ENCODE measurements at places on chromosomes 6 and 20.

GRCh38 chr6:26478985-26479278, 21.2 kb upstream of the BTN1A1 start:
- DNase-seq: no peak

DNA sequence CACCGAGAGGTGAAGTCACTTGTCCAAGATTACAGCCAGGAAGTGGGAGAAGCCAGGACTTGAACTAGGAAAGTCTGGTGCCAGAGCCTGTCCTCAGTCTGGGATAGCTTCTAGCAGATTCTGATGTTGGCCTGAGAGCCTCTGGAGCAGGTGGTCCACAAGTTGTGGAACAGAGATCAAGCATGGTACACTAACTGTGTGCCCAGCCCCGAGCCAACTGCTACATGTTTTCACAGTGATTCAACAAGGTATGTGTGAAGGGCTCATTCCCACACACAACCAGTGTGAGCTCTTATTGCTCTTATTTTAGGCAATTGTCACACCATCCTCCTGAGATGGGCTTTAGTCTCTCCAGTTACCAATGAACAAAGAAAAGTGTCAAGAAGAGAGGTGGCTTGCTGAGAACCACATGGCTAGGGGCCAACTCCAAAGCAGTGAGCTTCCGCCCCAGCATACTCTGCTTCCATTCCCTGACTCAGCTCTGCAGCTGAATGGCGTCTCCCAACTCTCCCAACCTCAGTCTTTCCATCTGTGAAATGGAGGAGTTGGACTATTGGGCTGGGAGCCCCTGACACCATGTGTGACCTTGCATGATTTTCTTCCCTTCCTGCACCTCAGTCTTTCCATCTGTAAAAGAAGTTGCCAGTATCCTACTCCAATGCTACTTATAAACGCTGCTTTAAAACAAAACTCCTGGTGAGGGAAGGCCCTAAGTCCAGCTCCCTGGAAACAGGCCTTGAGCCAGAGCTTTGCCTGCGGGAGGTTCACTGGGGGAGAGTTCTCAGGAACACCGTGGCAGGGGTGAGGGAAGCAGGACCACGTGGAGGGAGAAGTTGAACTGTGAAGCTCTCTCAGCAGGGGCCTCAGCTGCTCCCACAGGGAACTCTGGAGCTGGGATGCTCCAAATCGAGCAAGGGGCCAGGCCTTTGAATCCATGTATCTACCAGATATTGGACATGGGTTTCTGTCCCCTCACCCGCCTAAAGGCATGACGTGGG, 40.9 kb downstream of the CDH22 start:
- no peak for DNase-seq

DNA sequence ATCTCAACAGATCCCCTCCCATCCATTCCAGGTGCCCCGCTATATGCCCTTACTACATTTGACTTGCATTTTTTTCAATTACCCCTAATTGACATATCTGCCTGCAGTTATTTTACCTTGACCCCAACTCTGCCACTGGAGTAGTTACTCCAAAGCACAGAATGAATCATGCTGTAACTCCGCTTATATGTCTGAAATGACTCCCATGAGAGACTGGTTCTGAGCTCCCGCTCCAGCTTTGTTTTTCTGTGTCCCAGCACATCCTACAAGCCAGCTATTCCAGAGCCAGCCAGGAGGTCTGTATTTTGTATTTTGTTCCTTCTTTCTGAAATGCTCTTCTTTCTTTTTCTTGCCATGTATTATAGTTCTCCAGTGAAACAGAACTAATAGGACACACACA, 10.9 kb upstream of the NOX3 start:
- no peak for DNase-seq

DNA sequence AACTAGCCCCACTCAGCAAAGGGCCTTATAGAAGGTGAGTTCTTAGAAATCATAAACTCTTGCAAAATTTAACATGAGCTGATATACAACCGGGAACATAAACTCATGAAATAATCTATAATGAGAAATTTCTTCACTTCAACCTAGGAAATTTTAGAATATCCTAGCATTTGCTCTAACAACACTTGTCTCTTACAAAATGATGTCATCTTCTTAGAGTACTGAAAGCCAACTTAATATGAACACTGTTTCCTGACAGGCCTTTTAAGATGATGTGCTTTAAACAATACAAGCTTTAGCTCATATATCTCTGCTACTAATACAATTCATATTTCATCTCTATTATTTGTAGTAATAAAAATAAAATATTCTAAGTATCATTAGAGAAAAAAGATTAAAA, 932 bp downstream of the PACRG start:
- DNase-seq: no peak

DNA sequence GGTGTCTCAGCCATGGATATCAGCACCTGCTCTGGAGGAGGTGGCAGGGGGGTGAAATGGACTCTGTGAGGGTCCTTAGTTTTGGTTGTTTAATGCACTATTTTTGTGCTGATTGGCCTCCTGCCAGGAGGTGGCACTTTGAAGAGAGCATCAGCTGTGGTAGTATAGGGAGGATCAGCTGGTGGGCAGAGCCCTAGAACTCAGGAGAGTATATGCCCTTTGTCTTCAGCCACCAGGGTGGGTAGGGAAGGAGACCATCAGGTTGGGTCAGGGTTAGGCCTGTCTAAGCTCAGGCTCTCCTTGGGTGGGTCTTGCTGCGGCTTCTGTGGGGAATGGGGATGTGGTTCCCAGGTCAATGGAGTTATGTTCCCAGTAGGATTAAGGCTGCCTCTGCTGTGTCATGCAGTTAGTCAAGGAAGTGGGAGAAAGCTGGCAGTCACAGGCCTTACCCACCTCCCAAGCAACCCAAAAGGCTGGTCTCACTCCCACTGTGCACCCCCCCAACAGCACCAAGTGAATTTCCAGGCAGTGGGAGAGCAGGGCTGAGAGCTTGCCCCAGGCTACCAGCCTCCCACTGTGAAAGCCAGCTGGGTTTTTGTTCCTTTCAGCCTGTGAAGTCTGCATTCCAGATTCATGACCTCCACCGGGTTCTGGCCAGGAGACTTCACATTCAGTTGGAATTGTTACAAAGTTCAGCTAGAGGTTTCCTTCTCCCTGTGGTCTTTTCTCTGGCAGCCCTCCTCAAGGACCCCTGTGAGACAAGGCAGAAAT, 5.7 kb upstream of the OSTM1 start:
- DNase-seq: no peak

GRCh38 chr20:38883081-38883980, 42.9 kb upstream of the FAM83D start:
- no peak for DNase-seq

DNA sequence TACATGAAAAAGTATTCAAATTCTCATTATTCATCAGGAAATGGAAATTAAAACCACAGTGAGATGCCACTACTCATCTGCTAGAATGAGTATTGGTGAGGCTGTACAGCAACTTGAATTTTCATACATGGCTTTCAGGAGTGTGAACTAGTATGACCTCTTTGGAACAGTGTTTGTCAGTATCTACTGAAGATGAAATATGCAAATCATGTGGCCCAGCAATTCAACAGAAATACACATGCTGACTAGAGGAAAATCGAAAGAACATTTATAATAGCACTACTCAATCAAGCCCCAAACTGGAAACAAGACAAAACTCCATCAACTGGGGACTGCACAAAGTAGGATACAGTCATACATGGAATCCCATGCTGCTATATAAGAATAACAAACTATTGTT, 102.2 kb downstream of the DCDC2 start:
- no peak for DNase-seq

GRCh38 chr6:116409756-116410155, 39.0 kb downstream of the DSE start:
- DNase-seq: no peak

DNA sequence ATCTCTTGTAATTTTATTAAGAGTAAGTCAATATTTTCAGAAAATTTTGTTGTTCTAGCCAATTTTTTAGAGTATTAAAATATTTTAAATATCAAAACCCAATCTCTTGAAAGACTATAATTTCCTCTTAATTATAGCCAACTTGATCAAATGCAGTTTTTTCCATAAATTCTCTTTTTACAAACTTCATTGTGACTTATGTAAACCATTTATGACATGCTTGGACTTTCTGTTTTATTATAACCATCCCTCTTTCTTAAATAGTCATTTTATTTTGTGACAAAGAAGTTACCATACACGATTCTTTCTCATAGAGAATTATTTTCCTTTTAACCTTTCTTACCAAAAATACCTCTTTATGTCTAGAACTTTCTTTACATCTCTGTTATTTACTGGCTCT, 1075.5 kb downstream of the KHDRBS2 start:
- no peak for DNase-seq

- DNase-seq: no peak
These were observed 214.2 kb downstream of the CDH26 start for GRCh38 chr20:60172346-60172984.

GRCh38 chr20:2108987-2109386, 7.4 kb downstream of the STK35 start:
- DNase-seq: no peak

DNA sequence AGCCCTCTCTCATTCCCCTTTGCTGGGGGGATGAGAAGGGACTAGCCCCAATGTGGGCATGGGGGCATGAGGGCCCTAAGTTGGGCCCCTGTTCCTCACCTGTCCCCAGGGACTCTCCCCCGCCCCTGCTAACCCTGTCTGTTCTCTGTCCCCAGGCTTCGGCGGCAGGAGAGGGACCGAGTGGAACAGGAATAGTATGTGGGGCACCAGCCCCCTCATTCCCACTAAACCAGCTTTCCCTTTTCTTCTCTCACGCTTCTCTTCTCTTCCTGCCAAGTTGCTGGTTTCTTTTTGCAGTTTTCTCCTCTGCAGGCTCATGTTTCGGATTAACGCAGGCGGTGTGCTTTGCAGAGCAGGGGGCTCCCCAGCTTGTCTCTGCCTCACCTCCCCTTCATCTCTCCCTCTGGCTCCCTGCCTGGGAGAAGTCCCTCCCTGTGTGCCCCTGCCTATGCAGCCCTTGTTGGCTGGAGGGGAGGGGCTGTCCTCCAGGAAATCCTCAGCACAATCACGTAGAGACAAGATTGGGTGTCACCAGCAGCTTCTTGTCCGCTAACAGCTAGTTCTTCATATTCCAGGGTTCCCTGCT, 7.9 kb downstream of the TMEM63B start:
- no peak for DNase-seq

DNA sequence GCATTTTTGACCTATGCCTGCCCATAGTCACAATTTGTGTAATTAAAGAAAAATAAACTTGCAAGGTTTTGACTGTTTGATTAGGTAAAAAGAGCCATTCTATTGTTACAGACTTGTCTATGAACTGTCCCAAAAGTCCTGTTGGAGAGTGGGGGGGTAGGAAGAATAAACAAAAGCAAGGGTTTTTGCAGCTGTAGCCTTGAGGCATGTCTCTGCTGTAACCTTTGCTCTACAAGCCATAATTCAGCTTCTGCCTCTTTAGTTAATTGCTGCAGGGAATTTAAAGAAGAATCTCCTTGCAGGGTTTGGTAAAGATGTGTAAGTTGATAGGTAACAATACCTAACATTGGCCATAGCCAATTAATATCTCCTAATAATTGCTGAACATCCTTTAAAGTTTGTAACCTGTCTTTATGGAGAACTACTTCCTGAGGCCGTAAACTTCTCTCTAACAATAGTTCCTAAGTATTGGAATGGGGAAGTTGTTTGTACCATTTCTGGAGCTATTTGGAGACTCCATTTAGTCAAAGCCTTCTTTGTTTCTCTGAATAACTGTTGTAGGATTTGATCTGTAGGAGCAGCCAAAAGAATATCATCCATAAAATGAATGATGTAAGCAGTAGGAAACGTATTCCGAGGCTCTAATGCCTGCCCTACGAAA, 7.9 kb upstream of the ABHD12 start:
- DNase-seq: no peak

- DNase-seq: no peak
These were observed 55.0 kb upstream of the VSX1 start for GRCh38 chr20:25136643-25137559.

DNA sequence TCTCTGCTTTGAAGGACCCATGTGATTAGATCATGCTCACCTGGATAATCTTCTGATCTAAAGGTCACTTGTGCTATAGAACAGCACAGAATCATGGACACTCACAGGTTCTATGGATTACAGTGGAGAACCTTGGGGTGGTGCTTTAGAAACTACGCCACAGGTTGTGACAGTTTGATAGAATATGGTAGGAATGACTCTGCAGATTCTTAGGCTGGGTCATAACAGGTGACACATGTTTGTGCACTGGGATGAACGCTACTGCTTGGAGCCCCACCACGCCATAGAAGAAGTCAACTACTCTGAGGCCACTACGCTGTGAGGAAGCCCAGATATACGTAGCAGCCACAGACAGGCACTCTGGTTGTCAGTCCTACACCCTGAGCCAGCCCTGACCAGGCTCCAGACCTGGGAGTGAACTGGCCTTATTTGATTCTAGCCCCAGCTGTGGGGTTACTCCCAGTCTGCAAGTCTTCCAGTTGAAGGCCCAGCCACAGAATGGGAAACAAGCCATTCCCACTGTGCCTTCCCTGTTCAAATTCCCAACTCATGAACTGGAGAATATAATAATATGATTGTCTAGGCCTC, 99.0 kb upstream of the SLC24A3 start:
- DNase-seq: no peak

DNA sequence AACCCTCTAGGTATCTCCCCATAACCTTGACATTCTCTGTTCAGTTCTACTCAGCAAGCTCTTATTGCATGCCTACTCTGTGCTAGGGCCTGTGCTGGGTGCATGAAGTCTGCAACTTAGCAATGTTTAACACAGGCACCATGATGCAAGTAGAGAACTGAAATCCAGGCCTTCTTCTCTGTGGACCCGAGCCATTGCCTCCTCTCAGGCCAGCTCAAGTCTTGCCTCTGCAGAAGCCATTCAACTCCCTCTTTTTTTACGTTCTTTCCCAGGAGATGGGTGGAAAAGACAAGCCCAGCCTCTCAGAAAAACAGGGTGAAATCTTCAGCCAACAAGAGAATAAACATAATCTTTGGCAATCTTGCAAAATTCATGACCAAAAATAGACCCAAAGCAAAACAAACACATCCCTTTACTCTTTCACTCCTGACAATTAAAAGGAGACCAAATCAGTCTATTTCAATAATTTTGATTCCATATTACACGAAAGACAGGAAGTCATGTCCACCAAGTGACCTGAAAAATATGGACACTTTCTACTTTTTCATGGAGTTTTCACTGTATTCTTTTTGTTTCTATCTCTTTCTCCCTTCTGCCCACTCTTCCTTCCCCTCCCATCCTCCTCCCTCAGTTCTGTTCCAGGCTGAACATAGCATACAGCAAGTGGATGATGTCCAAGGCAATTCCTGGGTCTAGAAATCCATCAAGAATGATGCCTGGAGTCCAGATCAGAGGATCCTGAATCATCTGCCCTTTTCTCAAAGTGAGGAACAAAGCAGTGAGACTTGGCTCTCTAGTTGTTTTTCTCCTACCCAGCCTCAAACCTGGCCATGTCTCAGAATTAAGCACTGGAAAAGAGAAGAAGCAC, 45.4 kb upstream of the MOCS1 start:
- no peak for DNase-seq

GRCh38 chr6:117616391-117617209, 14.3 kb upstream of the GOPC start:
- no peak for DNase-seq

DNA sequence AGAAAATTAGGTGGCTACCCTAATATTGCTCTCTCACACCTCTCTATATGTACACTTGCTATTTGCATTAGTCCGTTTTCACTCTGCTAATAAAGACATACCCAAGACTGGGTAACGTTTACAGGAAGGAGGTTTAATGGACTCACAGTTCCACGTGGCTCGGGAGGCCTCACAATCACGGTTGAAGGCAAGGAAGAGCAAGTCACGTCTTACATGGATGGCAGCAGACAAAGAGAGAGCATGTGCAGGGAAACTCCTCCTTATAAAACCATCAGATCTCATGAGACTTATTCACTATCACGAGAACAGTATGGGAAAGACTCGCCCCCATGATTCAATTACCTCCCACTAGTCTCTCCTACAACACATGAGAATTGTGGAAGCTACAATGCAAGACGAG, 53.4 kb downstream of the EPM2A start:
- DNase-seq: no peak

GRCh38 chr6:34671367-34671766, 25.2 kb downstream of the ILRUN start:
- no peak for DNase-seq

Measured in mesothelial cell of epicardium (in vitro differentiated cells).